IPS DF 6.9 (cell line): ENCODE measurements at places on chromosomes 6 and 20.

- H3K4me3 ChIP-seq, result no peak overlapping the region
- DNase-seq, result no peak
- no peak overlapping the region for H3K27ac ChIP-seq
- H3K4me1 ChIP-seq, result no peaks in the 10 kb centered on the region
These were observed 88.6 kb downstream of the LINC00237 start for GRCh38 chr20:21017528-21018085.

DNA sequence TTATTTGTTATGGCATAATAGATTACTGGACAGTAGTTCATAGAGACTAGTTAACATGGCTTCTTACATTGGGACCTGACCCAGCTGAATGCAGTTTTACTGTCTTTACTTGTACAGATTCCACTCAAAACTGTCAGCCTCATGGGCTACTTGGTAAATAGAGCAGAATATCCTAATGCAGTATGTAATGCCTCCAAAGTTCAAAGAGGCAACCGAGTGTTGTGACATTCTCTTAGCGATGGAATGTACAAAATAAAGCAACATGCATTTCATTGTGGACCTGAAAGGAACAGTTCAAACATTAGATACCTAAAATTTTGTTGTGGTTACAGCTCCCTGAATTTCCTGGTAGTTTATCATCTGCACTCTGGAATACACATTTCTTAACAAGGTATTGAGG lies 29.1 kb upstream of the RGS17 start:
- H3K27ac ChIP-seq, result no peak overlapping the region
- no peak overlapping the region for H3K4me3 ChIP-seq
- no peaks in the 10 kb centered on the region for H3K36me3 ChIP-seq

DNA sequence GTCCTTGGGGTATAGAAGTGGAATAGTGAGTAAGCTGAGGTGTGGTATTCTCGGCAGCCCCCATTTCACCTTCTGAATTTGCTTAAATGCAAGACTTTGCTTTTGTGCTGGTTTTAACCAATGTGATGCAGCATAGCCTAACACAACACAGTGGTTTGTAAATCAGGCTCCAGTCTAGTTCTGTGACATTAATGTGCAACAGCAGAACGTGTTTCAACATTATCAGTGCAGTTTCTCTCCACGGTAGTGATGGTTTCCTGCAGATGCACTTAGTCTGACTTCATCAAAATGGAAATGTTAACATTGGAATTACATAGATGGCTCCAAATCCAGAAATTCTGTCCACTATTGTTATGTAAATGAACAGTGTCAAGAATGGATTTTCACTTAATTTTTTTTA lies 139.5 kb downstream of the ZFAND3 start:
- H3K27me3 ChIP-seq, result no peaks in the 10 kb centered on the region
- no peaks in the 10 kb centered on the region for H3K36me3 ChIP-seq
- H3K4me3 ChIP-seq, result no peak overlapping the region

- no peak overlapping the region for H3K27ac ChIP-seq
- no peak overlapping the region for H3K4me3 ChIP-seq
- no peaks in the 10 kb centered on the region for H3K36me3 ChIP-seq
- no peaks in the 10 kb centered on the region for H3K4me1 ChIP-seq
- no peak for DNase-seq
- no peaks in the 10 kb centered on the region for H3K27me3 ChIP-seq
These were observed 14.5 kb downstream of the THBS2 start for GRCh38 chr6:169239181-169239580.

GRCh38 chr20:57432862-57433491 lies 41.8 kb downstream of the RBM38 start:
- no peak overlapping the region for H3K27ac ChIP-seq
- no peaks in the 10 kb centered on the region for H3K27me3 ChIP-seq
- DNase-seq, result no peak
- H3K36me3 ChIP-seq, result no peaks in the 10 kb centered on the region

DNA sequence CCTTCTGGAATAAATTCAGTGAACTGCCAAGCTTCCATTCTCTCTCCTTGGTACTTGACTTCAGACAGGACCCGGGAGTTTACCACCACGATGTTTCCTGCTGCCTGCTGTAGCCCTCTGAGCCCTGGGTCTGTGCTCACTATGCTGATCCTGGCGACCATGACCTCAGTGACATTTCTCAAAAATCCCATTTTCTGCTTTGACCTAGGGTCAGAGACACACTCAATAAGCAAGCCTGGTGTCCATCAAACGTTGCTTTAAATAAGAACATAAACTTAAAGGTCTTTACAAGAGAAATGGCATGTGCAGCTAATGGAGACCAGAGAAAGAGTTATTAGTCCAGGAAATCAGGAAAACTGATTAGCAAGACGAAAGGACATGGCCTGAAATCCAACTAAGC lies 509.7 kb upstream of the SULF2 start:
- H3K4me3 ChIP-seq, result no peak overlapping the region
- H3K36me3 ChIP-seq, result no peaks in the 10 kb centered on the region
- H3K27ac ChIP-seq, result no peak overlapping the region
- peaks cover 14% of the 10 kb centered on the region for H3K4me1 ChIP-seq
- no peaks in the 10 kb centered on the region for H3K27me3 ChIP-seq

DNA sequence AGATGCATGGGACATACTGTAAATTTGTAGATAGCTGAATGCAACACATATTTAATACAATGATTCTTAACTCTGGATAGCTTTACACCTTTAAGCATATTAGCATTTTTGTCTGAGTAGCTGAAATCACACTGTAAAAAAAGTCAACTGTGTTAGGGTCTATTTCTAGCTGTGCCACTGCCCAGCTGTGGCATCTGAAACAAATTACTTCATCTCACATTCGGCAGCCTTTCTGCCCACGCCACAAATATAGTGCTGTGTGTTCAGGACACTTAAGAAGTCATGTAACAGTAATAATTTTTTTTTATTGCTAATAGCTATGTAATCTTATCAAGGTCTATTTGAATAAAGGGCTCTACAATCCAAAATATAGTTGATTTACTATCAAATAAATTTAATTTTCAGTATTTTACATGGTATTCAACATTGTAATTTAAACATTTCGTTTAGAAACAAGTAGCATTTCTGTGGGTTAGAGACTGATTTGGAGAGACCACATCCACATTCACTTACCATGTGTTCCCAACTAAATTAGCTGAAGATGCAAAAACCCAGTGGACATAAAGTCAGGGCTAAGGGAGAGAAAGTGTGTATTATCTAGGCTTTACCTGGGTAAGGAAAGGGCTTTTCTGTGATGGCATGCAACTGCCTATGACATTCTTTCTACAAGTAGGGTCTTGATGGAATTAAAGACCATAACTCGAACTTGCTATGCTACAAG lies 276.7 kb downstream of the PLCB1 start:
- H3K27ac ChIP-seq, result no peak overlapping the region
- H3K36me3 ChIP-seq, result no peaks in the 10 kb centered on the region
- no peaks in the 10 kb centered on the region for H3K4me1 ChIP-seq
- H3K27me3 ChIP-seq, result no peaks in the 10 kb centered on the region
